ENCODE measurements at places on chromosomes 1 and 21.

DNA sequence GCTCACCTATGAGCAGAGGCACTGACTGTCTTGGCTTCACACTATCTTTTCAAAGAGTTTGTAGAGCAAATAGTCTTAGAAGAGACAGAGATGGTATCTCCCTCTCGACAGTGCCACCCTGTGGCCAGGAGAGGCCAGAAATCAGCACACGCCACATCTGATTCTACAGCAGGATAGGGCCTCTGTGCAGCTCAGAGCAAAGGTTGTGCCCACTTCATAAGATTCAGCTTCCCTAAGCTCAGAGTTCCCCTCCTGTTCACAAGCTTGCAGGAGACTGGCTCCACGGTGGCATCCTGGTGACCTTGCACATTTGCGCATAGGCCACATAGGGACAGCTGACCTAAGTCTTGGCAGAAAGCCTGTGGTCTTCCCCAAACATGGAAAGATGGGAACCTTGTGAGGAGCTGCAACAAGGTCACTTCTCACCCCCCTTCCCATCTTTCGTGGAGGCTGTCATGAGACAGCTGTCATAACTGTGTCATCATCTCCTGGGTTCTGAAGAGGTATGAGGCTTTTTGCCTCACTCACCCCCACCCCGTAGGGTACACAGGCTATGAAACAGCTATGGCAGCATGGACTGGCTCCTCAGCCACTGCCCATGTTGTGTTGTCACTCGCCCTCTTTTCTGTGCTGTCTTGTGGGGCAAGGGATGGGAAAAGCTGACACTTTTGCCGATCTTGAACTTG is 3.0 kb downstream of the ITLN2 start:
- DNase-seq: peak; percentile 87

DNA sequence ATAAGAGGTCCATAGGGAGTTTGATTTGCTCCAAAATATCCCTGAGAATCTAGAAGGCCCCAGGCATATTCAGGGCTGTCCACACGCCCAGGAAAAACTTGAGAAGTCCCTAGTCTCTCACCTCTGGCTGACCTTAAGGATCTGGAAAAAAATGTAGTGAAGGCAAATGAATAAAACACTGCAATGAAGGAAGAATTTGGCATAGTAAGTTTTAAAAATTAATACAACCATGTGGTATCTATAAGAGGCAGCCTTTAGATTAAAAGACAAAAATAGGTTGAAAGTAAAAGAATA is 91.3 kb downstream of the COLGALT2 start:
- DNase-seq: no peak

DNA sequence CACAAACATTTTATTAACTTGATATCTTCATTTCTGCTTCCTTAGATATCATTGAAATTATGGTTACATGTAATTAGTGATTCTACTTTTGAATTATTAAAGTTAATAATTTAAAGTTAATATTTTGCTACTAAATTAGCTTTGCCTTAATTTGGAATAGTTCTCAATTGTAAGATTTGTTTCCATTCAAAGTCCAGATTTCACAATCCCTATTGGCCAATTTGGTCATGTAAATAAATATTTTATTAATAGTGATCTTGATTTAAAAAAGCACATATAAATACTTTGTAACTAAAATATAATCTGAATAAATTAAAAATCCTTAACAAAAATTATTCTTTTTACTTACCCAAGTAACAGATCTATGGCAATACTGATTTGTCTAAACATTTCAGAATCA is 1558.6 kb downstream of the NCAM2 start:
- no peak for DNase-seq

DNA sequence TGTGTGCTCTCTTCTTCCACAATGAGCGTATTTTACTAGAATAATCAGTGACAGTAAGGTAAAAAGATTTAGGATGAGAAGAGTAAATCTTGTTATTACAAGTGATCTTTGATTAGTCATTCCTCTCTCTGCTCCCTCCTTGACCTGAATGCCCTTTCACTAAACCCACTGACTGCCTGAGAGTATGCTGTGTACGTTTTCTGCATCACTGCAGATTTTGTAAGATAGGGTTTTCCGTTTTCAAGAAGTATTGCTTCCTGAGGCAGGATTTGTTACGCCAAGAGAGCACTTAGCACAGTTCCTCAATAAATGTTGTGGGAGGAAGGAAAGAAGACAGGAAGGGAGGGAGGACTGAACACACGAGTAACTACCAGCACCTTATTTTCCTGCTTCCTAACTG is 7.7 kb upstream of the LAMB3 start:
- DNase-seq: no peak

DNA sequence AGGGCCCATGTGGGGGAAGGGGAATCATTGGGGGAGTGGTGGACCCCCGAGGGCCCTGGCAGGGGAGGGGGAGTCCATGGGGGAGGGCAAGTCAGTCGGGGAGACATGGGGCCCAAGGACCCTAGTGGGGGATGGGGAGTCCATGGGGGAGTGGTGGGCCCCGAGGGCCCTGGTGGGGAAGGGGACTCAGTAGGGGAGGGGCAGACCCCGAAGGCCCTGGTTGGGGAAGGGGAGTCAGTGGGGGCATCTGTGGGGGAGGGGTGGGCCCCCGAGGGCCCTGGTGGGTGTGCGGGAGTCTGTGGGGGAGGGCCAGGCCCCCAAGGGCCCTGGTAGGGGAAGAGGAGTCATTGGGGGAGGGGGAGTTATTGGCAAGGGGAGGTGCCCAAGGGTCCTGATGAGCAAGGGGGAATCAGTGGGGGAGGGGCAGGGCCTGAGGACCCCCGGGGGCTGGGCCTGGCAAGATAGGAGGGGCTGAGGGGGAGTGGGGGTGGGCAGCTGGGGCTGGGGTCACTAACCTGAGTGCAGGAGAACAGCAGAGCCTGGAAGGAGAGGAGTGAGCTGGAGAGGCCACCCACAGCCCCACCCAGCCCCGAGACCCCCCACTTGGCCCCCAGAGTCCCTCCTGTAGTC is 2.1 kb downstream of the MXRA8 start:
- no peak for DNase-seq

- DNase-seq: no peak
Measured at GRCh38 chr1:239619190-239619589, 232.8 kb downstream of the CHRM3 start.

DNA sequence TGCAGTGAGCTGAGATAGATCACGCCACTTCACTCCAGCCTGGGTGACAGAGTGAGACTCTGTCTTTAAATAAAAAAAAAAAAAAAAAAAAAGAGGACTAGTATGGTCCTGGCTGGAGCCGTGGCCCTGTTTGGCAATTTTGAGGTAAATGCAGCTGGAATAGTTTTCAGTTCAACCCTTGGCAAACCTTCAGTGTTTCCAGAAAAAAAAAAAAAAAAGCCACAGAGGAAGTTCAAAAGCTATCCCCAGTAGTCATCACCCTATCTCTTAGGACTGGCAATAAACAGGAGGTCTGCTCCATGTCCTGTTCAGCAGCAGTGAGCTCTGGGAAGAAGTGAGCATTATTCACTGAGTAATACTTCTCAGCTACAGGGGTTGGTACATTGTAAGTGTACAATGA is 56.8 kb upstream of the ERRFI1 start:
- DNase-seq: no peak

- no peak for DNase-seq
Measured at GRCh38 chr1:223039990-223040389, 103.1 kb downstream of the TLR5 start.

DNA sequence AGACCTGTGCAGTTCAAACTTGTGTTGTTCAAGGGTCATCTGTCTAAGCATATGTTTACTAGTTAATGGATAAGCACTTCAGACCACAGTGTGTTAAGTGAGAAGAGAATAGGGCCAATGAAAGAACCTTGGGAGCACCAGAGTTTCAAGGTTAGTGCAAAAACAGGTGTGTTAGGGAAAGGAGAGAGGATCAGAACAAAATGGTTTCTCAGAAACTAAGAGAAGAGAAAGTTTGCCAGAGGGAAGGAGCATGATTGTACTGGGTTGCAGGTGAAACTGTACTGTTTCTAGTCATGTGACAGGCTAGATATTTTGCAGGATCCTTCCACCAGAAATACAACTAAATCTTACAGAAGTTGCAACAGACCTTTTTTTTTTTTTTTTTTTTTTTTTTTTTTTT is 23.3 kb downstream of the RPRD2 start:
- no peak for DNase-seq

DNA sequence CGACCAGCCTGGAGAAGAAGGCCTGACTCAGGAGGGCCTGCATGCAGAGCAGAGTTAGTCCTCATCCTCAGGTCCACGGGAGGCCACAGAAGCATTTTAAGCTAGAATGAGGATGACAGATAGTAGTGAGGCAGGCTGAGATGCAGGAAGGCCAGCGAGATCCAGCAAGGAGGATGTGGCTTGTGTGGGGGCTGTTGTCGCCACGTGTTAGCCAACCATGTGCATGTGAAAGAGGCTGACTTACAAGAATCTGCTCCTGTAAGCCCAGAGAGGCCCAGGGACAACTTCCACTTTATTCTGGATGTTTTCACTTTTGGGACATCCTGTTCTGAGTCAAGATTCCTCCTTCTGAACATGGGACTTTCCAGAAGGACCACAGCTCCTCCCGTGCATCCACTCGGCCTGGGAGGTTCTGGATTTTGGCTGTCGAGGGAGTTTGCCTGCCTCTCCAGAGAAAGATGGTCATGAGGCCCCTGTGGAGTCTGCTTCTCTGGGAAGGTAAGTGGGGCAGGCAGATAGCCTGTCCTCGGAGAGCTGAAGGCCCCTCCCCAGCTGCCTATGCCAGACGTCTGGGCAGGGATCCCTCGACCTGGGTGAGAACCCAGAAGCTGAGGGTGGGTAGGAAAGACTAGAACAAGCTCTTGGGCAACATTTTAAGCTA is at the start of gene SLAMF8:
TSS of gene SLAMF8 (plus strand) at position 433 of the 661 bp plus-strand sequence. CDS start at position 459, 26 bp downstream.
- no peak for DNase-seq

- no peak for DNase-seq
Measured at GRCh38 chr1:115922801-115923200, 53.5 kb upstream of the SLC22A15 start.

GRCh38 chr21:34913811-34914210 is 135.3 kb downstream of the RUNX1 start:
- no peak for DNase-seq

DNA sequence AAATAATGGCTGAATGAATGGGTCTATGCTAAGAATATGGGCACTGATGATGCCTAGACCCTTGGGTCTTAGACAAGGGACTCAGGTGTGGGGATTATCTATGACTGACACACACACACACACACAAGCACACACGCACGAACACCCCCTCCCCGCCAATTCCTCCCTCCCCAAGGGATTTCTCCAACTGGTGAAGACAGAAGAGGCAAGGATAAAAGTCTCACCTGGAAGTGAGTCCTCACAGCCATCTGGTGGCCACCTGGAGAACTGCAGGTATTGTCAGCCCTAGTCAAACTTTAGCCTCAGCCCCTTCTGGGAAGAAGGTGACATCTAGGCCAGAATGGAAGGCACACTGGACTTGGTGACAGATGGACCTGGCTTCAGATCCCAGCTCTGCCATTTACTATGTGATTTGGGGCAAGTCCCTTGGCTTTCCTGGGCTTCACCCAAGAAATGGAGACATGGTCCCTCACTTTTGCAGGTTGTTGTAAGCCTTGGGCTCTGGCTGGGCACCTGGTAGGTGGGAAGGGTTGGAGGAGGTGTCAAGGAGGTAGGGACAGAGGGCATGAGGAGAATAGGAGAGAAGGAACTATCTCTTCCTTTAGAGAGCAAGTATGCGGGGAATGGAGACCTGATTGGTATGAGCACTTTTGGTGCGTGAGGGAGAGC is 4.0 kb upstream of the GPR3 start:
- DNase-seq: peak; percentile 90

- no peak for DNase-seq
Measured at GRCh38 chr1:214525535-214526019, 25.8 kb downstream of the PTPN14 start.

- DNase-seq: peak; percentile 54
Measured at GRCh38 chr1:201361652-201362504, 15.6 kb downstream of the TNNT2 start.

GRCh38 chr1:192867180-192867579 is 58.3 kb downstream of the RGS2 start:
- DNase-seq: no peak

DNA sequence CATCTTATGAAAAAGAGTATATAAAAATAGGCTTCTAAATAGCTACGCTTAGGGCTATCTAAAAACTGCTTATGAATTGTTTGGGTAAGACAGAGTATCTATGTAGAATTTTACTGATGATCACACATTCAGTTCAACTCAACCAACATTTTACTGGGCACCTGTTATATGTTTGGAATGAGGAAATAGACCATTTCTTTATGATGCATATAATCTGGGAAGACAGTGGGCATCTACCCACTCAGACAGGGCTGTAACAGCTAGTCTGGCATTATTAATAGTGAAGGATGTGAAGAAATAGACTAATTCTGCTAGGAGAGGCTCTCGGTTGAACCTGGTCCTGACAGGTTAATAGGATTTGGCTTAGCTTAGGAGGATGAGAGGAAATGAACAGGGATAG is 56.9 kb downstream of the TIAM1 start:
- no peak for DNase-seq

- DNase-seq: no peak
Measured at GRCh38 chr1:247506831-247507230, 29.4 kb downstream of the OR2C3 start.

DNA sequence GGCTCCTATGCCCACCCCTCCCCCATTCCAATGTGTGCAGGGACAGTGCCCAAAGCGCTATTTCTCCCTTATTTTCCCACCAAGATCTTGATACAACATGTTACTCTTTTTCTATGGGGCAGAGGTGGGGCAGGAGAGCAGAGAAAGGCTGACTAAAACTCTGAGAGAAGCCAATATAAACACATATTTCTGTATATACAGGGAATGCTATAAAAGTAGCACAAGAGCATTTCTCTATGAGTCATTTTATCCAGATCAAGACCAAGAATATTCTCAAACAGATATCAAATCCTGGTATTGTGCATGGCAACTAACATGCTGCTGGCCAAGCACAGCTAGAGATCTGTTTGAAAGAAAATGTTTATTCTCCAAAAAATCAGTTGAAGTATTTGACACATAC is 7.3 kb downstream of the WDR26 start:
- no peak for DNase-seq

DNA sequence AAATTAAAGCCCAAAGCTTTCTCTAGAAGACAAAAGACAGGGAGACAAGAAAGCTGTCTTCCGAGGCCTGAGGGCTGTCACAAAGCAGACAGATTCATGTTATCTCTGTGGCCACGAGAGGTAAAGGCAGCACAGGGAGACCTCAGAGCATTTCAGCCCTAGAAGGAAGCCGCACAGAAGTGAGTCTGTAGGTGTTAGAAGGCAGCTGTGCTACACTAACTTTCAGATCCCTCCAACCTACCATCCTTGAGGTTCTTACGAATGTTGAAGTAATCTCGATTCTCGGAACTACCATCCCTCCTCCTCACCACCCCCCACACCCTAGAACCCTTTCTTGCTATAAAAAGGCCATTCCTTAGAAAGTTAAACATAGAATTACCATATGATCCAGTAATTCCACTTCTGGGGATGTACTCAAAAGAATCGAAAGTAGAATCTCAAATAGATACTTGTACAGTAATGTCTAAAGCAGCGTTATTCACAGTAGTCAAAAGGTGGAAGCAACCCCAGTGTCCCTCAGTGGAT is 21.5 kb upstream of the LYST start:
- DNase-seq: no peak

All from HT-29 (cell line).